ENCODE measurements at places on chromosomes 16 and 17.

DNA sequence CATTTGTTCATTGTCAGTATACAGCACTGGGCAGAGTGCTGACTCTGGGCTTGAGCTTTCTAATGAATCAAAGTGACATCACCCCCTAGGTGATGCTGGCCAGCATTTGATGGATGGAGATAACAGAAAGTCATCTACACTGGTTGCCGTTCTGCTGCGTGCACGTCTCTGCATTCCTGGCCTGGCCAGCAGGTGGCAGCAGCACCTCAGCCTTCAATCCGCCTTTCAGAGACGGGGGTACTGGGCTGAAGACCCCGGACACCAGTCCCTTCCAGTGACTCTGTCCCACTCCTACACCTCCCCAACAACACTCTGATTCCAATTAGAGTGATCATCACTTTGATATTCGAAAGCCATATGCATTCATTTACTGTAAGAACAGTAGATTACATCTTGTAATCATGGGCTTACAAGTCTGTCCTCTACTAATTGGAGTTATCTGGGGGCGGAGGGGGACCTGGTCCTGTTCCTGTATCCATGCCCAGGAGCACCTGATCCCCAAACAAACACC lies 6.0 kb downstream of the CPSF4L start:
- DNase-seq: peak; percentile 53

- DNase-seq: no peak
Measured at GRCh38 chr16:8044796-8045195, 545.5 kb downstream of the TMEM114 start.

GRCh38 chr17:47888293-47888692 lies 7.7 kb upstream of the SP2 start:
- DNase-seq: no peak

- DNase-seq: no peak
Measured at GRCh38 chr16:30443631-30444030, 2.0 kb downstream of the SEPHS2 start.

GRCh38 chr17:82754297-82755208 lies 2.7 kb downstream of the TBCD start:
- peak; percentile 90 for DNase-seq

DNA sequence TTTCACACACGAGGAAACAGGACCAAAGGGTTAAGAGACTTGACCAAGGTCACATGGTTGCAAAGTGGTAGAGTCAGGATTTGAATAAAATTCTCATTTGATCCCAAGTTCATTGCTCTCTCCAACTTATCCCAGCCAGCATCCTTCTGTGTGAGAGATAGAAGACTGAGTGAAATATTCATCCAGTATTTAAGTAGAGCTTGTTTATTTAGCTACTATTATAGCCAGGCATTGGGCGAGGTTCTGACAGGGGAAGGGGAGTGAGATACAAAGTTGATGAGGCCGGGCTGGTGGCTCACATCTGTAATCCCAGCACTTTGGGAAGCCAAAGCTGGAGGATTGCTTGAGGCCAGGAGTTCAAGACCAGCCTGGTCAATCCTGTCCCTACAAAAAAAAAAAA lies 4.4 kb downstream of the ITGAL start:
- DNase-seq: no peak
